ENCODE measurements at places on chromosomes 4 and X.

- peaks cover 3% of the 10 kb centered on the region for H3K27me3 ChIP-seq
- no peak for DNase-seq
- H3K36me3 ChIP-seq: no peaks in the 10 kb centered on the region
- H3K27ac ChIP-seq: no peak overlapping the region
These were observed 73.1 kb downstream of the PALLD start for GRCh38 chr4:168569931-168570276.

DNA sequence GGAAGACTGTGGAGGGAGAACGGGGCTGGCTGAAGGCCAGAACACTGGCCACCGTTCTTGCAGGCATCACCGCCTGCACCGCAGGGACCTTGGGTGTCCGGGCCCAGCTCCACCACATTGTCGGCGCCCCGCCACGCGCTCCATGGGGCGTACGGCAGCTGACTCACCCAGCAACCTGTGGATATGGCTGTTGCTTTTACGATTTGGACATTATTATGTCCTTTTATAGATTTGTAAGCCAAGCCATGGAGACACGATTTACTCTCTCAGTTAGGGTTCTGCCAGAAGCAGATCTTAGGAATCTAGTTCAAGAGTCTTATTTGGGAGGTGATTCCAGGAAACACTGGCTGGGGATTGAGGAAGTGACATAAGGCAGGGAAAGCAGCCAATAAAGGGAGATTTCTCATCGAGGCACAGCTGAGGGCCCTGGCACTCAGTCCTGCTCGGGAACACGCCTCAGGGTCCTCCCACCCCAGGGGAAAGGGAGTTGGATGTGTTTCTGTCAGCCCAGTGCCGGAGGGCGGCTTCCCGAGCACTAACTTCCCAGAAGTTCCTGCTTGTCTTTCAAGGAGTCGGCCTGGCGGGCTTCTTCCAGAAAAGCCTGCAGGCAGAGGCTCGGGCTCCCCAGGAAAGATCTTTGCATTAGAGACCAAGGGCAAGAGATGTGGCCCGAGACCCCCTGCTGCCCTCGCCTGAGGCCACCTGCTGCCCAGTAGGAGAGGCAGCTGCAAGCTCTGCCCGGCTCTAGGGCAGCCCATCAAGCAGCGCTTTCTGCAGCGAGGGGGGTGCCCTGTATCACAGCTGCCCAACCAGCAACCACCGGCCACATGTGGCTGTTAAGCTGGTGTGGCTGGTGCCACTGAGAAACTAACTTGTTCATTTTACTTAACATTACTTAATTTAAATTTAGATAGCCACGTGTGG lies 52.9 kb downstream of the CRMP1 start:
- no peaks in the 10 kb centered on the region for H3K4me1 ChIP-seq
- no peak for DNase-seq
- no peak overlapping the region for H3K27ac ChIP-seq
- H3K36me3 ChIP-seq: no peaks in the 10 kb centered on the region
- peaks cover 11% of the 10 kb centered on the region for H3K27me3 ChIP-seq

GRCh38 chr4:53962516-53963225 lies 101.7 kb downstream of the CHIC2 start:
- H3K27ac ChIP-seq: no peak overlapping the region
- DNase-seq: no peak
- no peak overlapping the region for H3K4me3 ChIP-seq
- H3K27me3 ChIP-seq: no peaks in the 10 kb centered on the region

DNA sequence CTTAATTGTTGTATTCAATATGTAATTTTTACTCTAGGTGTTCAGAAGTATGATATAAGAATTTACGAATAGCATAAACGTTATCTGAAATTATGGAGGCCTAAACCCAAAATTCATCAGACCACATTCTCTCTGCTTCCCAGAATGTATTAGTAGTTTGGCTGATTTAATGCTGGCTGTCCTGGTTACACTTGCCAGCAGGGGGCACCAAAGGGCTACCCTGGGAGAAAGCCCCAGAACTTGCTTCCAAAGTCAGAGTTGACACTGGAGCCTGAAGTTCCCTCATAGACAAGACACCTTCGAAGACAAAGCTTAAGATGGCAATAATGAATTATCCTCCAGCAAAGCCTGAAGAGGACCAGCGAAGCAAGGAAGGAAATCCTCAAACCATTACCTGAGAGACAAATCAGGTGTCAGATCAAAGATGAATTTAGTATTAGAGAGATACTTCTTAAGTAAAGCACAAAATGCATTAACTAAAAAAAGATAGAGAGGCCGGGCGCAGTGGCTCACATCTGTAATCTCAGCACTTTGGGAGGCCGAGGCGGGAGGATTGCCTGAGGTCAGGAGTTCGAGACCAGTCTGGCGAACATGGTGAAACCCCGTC lies 11.3 kb upstream of the ANOS1 start:
- H3K27me3 ChIP-seq: peaks cover 9% of the 10 kb centered on the region
- no peaks in the 10 kb centered on the region for H3K36me3 ChIP-seq
- no peak overlapping the region for H3K4me3 ChIP-seq

DNA sequence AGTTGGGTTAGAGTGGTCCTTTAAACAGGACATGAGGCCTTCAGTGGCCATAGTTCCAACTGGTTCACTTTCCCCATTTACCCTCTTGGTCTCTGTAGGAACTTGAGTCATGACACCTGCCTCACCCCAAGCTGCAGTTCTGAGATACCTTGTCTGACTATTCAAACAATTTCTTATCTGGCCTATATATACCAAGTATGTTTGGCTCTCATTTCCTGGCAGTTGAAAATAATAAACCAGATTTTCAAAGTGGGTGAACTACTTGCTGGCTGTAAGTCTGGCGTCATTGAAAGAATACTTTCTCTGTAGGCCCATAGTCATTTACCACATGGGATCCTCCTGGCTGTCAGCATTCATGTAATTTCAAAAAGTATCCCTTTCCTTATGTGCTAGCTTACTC lies 228.8 kb downstream of the SHROOM3 start:
- H3K36me3 ChIP-seq: no peaks in the 10 kb centered on the region
- H3K27ac ChIP-seq: no peak overlapping the region
- no peak for DNase-seq
- no peak overlapping the region for H3K4me3 ChIP-seq
- peaks cover 2% of the 10 kb centered on the region for H3K27me3 ChIP-seq

DNA sequence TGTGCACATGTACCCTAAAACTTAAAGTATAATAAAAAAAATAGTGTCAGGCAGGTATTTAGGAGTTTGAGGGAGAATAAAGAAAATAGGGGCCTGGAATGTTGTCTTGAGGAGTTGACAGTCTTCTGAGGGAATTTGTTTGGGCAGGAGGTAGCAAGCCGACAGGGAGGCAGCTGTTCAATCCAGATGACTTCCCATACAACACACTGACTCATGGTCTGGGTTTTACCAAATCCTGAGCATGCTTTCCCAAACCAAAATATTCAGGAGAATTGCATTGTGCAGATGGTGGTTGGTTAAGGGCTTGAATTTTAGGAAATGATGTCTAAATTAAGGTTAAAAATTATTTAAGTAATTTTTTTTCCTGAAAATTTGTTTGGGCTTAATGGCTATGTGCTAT lies 430.0 kb downstream of the INPP4B start:
- H3K27ac ChIP-seq: no peak overlapping the region
- H3K36me3 ChIP-seq: no peaks in the 10 kb centered on the region
- peaks cover 2% of the 10 kb centered on the region for H3K27me3 ChIP-seq
- no peaks in the 10 kb centered on the region for H3K4me1 ChIP-seq

GRCh38 chrX:115408771-115409400 lies 119.4 kb downstream of the LUZP4 start:
- H3K36me3 ChIP-seq: no peaks in the 10 kb centered on the region
- peaks cover 3% of the 10 kb centered on the region for H3K27me3 ChIP-seq
- no peaks in the 10 kb centered on the region for H3K4me1 ChIP-seq
- no peak overlapping the region for H3K4me3 ChIP-seq

DNA sequence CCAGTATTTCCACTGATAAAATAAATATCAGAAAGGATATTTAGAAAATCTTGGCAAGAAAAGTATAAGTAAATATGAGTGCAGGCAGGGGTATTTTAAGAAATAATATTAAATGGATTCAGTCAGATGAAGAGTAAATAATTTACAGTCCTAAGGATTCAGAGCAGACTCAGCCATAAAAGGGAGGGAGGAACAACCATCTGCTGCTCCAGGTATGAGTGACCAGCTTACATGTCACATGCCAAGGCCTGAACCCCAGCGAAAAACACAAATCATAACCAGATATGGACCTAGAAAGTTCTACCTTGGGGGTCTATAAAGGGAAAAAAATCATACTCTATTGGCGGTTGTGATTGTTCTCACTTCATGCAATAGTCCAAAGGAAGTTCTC lies 166.8 kb downstream of the COL4A6 start:
- H3K36me3 ChIP-seq: no peaks in the 10 kb centered on the region
- no peak overlapping the region for H3K27ac ChIP-seq
- DNase-seq: no peak
- peaks cover 9% of the 10 kb centered on the region for H3K27me3 ChIP-seq
- H3K4me1 ChIP-seq: peaks cover 28% of the 10 kb centered on the region

All from immature natural killer cell (primary cell).